ENCODE measurements at places on chromosomes 1 and 21.

DNA sequence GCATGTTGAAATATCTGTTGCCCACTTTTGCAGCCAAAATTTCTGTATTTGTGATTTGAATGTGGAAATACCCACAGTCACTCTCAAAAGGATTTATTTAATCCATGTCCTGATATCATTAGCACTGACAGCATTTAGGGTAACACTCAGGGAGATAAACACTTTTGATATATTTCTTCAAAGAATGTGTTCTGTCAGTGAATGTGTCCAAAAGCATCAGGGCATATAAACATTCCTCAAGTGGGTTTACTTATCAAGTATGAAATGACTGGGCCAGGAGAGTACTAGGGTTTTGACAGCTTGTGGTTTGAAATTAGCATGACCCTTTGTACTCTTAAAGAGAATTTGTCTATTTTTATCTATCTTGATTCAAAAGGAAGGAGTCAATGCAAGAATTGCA, 1302.1 kb upstream of the ADGRL2 start:
- DNase-seq, result no peak

DNA sequence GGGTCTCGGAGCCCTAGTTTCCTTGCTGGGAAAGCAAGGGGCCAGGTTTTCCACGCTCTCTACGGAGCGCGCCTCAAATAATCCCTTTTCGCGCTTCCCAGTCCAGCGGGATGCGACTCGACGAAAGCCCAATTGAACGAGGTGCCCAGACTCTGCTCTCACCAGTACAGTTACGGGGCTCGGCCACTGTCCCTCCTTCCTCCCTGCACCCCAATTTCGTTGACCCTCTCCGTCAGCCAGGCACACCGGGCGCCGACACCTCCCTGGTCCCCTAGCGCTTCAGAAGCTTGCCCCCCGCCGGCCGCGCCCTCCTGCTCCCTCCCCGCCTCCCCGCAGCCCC, 389 bp downstream of the SEMA6C start:
- no peak for DNase-seq

- DNase-seq, result peak; percentile 72
Measured at GRCh38 chr21:36320421-36321324, 676 bp downstream of the MORC3 start.

DNA sequence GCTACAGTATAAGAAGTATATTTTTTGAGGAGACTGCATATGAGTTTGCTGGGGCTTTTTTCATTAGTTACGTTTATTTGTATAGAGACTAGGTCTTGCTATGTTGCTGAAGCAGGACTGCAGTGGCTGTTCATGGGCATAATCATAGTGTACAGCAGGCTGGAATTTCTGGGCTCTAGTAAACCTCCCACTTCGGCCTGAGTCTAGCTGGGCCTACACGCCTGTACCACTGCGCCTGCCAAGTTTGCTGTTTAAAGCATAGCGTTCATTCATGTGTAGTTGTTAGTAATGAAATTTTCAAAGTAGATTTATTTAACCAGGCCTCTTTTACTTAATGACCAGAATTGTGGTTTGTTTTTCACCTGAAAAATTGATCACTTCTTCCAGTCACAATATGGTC, 33.8 kb downstream of the HS2ST1 start:
- no peak for DNase-seq

- DNase-seq, result peak; percentile 29
Measured at GRCh38 chr1:223393275-223394214, at the start of gene CCDC185. Gene CCDC185, plus strand, starts transcription at chr1:223393415. Its CDS starts 61 bp downstream, at chr1:223393476.

DNA sequence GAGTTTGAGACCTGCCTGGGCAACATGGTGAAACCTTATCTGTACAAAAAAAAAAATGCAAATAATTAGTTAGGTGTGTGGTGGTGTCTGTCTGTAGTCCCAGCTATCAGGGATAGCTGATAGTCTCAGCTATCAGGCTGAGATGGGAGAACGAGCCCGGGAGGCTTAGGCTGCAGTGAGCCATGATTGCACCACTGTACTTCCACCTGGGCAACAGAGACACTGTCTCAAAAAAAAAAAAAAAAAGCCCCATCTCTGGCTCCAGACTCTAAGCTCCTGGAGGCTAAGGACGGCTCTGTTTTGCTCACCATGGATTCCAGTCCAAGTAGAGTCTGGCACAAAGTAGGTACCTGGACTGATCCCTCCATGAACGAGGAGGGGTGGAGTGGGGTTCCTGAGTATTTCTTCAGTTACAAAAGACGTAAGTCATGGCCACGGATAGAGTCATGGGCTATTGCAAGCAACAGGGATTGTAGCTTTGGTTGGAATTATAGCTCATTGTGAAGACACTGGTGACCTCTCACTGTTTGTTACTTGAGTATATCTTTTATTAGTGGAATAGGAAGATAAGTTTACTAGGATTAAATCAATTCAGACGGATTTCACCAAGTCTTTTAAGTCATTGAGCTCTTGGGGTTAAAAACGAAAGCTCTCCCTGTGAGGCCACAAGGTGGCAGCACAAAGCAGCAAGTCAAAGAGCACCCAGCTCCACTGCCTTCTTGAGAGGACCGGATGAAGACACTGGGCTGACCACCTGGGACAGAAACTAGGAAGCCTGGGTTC, 35.6 kb upstream of the TMEM61 start:
- peak; percentile 86 for DNase-seq

GRCh38 chr1:200883118-200883517, 10.3 kb downstream of the GPR25 start:
- DNase-seq, result no peak

DNA sequence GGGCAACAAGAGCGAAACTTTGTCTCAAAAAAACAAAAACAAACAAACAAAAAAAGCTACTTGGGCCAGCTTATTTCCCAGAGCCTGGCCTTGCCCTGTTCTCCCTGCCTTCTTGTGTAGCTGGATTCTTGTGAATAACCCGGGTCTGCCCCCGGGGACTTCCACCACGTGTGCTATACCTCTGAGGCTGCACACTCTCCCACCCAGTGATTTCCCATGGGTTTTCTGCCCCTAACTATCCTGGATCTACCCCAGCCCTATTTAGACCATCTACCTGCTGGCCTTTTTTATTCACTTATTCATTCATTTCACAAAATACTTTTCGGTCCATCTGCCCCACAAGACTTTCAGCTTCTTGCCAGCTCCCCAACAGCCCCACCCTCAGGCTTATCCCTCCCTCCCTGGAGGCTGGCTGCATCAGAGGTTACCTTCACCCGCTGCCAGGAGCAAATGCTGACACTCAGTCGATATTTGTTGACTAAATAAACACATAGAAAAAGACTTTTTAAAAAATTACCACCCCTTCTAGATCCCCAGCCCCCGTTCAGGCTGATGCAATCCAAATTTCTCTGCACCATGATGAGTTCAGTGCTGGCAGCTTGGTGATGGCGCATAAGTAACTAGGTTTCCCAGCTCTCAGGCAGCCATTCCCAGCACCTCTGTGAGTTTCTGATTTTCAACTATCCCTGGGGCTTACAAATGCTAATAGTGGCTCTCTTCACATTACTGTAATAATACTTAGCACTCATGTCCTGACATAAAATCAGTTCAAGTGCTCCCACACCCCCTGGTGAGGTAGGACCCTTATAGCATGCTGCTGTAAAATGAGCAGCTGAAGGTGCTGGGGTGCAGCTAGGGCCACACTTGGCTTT, 30.7 kb upstream of the TARBP1 start:
- DNase-seq, result no peak

DNA sequence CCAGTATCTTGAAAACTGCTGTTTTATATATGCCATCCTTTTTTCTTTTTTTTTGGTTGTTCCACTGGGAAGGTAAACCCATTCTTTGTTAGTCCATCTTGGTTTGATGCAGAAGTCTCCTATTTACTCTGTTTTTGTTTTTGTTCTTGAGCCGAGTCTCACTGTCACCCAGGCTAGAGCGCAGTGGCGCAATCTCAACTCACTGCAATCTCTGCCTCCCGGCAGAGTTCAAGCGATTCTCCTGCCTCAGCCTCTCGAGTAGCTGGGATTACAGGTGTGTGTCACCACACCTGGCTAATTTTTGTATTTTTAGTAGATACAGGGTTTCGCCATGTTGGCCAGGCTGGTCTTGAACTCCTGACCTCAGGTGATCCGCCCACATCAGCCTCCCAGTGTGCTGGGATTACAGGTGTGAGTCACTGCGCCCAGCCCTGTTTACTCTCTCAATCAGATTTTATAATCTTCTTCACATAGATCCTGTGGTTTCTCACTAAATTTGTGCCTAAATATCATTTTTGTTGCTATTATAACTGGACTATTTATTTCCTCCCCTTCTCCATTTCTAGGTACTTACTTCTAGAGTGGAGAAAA, 12.5 kb downstream of the SYF2 start:
- DNase-seq, result no peak

- DNase-seq, result no peak
Measured at GRCh38 chr1:59046730-59047157, 250.2 kb upstream of the FGGY start.

GRCh38 chr1:208154040-208154439, 90.1 kb downstream of the PLXNA2 start:
- DNase-seq, result peak; percentile 61

DNA sequence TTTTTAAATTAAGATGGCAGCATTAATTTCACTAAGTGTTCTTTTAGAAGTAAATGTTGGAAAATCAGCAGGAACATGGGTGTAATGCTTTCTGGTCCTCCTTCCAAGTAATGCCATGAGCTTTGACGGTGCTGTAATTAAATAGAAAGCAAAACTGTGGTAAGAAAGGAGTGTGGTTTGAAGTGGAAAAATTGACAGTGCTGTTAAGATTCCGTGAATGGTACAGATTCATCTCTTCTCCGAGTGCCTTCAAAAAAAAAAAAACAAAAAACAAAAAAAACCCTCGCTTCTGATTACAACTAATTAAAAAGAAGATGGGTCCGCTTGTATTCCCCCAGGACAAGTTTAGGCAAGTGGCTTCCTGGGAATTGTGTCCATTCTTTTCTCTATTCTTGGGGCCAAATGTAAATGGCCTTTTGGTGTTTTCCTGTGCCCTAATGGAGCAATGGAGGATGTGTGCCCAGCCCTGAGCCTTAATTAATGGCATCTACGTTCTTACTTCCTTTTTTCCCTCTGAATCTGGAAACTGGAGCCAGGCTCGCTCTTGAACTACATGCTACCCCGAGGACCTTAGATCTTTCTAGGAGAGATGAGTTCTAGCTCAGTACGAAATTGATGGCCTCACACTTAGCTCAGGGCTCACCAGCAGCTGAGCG, 5.1 kb downstream of the LMO4 start:
- no peak for DNase-seq

DNA sequence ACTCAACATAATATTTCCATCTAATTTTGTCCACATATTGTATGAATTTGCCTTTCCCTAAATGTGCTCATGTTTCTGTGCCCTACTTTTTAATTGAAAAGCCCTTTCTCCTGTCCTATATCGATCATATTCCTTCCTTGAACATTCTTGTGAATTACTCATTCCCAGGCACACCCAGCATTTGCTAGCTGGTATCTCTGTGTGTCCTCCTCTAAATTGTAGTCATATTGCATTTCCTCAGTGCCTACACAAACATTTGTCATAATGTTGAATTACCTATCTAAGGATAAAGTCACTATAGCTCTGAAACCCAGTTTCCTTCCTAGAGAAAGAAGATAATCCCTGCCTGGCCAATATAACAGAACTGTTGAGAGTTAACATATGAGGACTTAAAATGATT, 39.6 kb upstream of the TBX15 start:
- DNase-seq, result no peak

- DNase-seq, result no peak
Measured at GRCh38 chr1:7150724-7151280, 365.5 kb downstream of the CAMTA1 start.

- no peak for DNase-seq
Measured at GRCh38 chr1:236800002-236800620, 5.0 kb downstream of the MTR start.

GRCh38 chr1:197706601-197707000, 68.7 kb downstream of the DENND1B start:
- DNase-seq, result no peak

DNA sequence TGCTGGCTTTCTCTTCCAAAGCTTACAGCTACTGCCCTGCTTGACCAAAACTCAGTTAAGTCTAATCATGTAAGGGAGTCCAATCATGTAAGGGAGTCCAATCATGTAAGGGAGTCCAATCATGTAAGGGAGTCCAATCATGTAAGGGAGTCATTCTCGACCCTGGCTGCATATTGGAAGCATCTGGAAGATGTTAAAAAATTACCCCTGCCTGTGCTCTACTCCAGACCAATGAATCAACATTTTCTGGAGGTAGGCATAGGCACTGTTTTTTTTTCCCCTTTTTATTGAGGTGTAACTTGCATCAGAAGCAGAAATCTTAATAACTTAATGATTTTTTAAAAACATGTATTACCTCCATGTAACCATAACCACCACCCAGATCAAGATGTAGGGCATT, 9.4 kb downstream of the PIGP start:
- no peak for DNase-seq

GRCh38 chr1:180631194-180631765, 542 bp upstream of the XPR1 start:
- no peak for DNase-seq

DNA sequence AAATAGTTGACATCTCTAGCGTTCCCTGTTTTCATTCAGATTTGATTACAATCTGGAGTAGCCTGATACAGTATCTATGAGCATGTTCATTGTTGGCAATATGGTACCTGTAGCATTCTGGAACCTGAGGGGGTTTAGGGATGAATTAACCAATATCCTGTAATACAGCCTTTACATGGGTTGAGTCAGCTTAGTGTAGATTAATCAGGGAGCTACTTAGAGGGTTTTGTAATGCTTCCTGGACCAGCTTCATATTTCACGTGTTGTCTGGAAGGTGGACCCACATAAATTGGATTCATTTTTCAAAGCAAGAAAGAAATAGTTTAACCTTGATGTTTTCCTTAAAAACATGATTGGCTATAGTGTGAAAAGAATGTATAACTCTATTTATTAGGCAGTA, 3.6 kb downstream of the OTUD3 start:
- no peak for DNase-seq

DNA sequence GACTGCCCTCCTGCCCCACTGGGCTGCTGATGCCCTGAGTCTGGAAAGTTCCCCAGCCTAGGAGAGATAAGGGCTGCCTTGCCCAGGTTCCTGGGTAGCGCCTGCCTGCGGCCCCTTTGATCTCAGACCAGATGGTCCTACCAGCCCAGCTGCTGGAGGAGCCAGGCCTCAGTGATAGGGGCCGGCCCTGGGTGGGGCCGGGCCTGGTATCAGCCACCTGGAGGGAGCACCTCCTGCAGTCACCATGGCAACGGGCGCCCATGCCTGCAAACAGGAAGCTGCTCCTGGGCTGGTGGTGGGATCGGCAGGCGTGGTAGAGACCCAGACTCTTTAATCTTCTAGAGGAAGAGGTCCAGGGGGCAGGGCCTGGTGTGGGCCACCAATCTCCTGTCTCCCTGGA, 119.7 kb upstream of the WNT4 start:
- no peak for DNase-seq

DNA sequence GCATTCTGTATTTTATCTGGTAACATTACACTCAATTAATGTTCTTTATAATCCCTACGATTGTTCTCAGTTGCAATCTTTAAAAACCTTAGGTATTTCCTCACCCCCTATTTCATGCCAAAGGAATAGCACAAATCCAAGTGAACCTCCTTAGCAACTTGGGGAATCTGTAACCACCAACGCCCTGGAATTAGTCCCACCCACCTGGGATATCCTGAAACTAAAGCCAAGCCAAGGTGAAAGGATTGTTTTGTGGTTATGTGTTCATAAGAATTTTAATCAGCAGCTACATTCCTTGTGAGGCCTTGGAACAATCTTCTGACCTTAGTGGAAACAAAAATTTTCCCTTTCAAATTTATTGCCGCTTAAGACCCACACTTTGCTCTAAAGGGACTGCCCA, 908.7 kb downstream of the TTLL7 start:
- no peak for DNase-seq

- DNase-seq, result no peak
Measured at GRCh38 chr1:222821239-222821638, 6.4 kb downstream of the DISP1 start.

Measured in NCI-H774 (cell line).